AG04449 (cell line): ENCODE measurements at places on chromosomes 5 and 9.

GRCh38 chr5:102922799-102923477 lies 167.8 kb downstream of the PAM start:
- no peak for DNase-seq

DNA sequence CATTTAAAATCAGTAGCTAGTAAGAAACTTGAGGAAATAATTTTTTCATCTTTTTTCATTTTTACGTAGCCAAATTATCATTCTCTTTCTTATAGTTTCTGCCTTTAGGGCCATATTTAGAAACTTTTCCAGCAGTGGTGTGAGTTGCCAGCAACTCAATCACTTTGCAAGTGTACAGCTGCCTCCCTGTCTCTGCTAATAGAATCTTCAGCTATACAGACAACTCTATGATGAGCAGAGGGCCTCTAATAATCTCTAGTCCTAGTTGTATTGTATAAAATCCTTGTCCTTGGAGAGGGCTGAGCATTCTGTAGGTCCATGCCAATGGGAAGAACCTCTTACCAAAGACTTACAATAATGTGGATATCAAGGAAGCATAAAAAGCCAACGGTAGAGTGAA lies 11.5 kb upstream of the SHOC1 start:
- DNase-seq, result no peak

DNA sequence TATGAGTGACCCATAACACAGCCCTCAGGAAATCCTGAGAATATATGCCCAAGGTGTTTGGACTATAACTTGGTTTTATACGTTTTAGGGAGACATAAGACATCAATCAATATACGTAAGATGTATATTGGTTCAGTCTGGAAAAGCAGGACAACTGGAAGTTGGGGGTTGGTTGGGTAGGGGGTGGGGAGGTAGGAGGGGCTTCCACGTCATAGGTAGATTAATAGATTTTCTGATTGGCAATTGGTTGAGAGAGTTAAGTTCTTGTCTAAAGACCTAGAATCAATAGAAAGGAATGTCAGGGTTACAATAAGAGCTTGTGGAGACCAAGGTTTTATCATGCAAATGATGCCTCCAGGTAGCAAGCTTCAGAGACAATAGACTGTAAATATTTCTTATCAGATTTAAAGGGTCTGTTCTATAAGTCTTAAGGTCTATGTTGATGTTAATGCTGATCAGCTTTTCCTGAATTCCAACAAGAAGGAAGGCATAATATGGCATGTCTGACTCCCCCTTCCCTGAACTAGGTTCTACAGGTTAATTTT lies 2267.7 kb upstream of the ACO1 start:
- DNase-seq, result no peak

DNA sequence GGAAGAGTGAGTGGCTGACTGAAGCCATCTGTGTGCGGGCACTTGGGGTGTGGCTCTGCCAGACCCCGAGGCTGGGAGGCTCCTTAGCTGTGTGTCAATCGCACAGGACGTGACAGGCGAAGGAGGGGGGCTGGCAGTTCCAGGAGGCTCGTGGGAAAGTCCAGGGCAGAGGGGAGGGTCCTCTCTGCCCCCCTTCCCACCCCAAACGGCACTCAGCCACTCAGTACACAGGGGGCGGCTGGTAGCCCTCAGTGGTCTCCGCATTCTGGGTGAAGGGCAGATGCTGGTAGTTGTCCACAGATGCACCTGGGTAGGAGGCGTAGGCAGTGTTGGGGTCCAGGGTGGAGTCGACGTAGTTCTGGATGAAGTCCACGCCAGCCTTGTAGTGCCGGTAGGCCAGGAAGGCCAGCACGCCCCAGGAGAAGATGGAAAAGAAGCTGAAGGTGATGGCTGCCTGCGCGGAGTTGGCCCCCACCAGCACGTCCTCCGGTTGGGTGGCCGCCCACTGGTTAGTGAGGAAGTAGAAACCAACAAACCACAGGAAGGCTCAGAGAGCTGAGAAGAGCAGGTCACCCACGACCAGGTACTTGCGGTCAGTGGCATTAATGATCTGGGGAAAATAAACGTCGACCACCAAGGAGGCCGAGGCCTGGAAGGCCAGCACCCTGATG lies 85.4 kb upstream of the CEP78 start:
- no peak for DNase-seq

DNA sequence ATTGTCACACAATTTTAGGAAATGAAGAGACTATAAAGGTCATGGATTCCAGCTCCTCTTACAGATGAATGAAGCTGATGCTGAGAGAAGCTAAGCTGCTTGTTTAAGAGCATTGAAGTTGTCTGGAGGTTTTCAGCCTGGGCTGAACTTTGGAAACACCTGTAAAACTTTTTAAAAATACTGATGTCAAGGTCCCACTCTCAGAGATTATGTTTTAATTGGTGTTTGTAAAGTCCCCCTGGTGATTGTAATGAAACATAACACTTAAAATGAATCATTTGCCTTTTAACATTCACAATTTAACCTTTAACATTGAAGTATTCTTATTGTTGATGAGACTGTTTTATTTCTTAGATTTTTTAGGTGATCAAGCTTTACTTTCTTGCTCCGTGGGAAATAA lies 16.4 kb downstream of the RAD23B start:
- no peak for DNase-seq

GRCh38 chr5:174371600-174372094 lies 326.1 kb downstream of the NSG2 start:
- no peak for DNase-seq

GRCh38 chr5:87300744-87301143 lies 33.1 kb downstream of the RASA1 start:
- peak; percentile 68 for DNase-seq

DNA sequence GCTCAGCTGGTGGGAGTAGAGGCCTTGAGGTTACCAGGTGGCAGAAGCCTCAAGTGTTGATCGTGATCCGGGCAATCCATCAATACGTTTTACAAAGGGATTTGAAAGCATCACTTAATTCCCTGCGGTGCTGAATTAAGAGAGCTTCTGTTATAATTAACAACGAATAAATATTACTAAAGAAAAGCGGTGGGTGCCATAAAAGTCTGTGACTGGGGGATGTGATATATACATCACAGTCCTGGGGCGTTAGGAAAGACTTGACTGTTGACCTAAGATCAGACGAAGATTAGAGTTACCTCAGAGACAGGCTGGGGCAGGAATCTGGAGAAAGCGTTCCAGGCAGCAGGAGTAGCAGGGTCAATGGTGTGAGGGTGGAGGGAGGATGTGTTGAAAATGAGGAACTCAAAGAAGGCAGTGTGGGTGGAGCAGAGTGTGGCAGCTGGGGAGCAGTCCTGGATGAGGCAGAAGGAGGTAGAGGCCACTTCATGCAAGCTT lies 6.7 kb upstream of the C5orf63 start:
- no peak for DNase-seq

DNA sequence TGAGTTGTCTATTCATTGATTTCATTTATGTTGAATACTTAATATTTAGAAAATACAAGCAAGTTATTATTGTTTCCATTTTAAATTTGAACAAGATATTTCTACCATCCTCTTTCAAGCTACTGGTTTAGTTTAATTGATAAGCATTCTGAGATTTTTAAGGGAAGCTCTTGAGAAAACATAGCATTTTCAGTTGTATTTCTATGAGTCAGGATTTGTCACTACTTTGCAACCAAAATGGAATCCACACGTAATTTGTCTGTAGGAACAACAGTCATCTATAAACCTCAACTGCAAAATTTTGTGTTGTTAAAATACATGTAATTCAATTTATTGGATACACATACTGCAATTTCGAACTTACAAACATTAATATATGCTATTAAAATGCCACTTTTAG lies 74.0 kb downstream of the PRR16 start:
- no peak for DNase-seq

- DNase-seq, result peak; percentile 90
These were observed 312.4 kb downstream of the ARHGEF28 start for GRCh38 chr5:73938280-73938937.

DNA sequence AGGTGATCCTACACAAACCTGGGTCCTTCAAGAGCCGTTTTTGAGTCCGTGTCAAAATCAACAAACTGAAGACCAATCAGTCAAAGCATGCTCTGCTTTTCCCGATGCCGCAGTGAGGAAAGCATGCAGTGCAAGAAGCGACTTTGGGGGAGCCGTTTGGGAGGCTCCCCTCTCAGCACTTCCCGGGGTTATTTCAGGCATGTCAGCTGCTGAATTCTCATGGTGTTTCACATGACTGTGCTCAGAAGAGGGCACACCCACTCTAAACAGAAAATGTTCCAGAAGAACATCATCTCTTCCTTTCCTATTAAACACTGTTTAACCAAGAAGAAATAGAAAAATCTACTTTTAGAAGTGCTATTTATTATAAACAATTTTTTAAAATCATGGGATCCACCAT lies 125.5 kb downstream of the EPB41L4A start:
- no peak for DNase-seq

GRCh38 chr9:136059851-136060670 lies 35.0 kb downstream of the NACC2 start:
- DNase-seq, result peak; percentile 80

DNA sequence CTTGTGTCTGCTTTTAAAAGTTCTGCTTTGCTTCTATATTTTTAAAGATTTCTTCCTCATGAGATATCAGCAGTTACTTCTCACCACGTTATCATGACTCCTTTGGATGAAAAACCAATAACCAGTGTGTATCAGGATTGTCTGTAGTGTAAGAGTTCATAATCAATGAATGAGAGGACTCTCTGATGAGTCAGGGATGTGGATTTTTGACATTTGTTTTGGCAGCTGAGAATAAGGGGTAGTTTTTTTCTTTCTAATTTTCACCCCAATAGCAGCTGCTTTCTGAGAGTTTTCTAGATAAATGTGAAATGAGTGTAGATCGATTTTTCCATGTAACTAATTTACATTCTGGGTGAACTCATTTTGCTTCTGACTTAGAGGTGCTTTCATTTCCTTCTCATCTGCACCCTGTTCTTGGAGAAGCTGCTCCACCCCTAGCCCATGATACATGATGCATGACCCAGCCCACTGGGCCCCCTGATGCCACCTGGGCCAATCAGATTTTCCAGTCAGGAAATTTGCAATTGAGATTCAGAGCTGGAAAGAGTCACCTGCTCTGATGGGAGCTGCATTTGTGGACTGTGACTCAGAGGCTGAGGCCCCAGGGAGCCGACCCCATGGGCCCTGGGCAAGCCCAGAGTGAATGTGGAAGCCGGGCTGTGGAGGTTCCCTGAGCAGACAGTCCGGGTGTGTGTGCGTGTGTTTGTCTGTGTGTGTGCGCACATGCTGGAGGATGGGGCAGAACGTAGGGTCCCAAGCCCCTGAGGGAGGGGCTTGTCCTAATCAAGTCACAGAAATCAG lies 159.3 kb downstream of the RGS3 start:
- no peak for DNase-seq

DNA sequence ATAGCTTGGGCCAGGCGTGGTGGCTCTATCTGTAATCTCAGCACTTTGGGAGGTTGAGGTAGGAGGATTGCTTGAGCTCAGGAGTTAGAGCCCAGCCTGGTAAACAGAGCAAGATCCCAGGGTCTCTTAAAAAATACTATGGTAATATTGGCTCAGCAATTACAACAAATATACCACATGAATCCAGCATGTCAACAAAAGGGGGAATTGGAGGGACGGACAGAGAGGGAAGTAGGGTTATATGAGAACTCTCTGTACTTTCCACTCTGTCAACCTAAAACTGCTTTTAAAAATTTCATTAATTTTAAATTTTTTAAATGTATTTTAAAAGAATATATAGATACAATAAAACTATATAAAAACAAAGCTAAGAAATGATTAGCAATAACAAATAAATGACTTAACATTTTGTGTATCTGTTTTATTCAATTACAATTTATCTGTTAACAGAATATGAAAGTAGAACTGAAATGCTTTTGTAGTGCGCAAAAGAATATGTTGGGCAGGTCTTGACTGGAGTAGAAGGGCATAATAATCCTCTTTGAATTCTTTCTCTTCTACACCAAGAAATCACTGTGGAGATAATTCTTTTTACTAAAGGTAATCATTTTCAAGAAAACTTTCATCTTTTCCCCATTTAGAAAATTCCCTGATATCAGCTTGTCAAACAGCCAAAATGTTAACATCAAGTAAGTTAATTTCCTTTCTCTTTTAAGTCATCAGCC lies 12.9 kb upstream of the CDC42SE2 start:
- no peak for DNase-seq

DNA sequence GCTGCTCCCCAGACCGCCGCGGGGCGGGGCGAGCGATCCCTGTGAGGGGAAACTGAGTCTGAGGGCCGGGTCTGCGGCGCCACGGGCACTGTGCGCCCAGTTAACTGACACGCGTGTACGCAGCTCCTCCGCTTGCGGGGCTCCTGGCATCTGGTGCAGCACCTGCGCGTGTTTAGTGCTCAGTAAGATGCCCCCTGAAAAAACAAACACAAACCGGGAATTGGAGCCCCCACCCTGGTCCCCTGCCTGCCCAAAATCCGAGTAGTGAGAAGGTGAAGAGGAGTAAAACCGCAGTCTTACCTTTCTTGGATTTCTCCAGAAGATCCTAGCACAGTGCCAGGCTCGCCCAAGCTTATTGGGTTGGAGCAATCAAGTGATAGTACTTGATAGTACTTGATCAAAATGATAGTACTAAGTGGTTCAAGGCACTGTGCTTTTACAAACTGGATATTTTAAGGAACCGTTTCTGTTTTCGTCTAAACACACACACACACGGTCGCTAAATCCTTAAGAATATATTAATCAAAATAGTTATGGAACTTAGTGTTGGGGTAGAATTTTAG lies 2.7 kb upstream of the TRAF1 start:
- DNase-seq, result no peak

DNA sequence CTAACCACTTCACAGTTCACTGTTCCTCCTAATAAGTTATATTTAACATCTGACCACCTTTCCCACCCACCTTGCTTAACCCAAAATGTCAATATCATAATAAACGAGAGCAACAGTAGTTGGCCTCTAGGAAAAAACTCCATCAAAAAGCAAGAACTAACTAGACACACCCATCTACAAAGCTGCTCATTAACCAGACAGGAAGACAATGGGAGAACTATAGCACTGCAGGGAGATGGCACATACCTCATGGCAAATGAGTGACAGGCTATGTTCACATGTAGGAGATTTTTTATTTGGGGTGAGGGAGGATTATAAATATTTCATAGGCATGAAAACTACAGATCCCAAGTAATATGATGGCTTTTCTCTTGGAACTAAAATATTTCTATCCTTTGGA lies 23.6 kb upstream of the CDK5RAP2 start:
- no peak for DNase-seq

DNA sequence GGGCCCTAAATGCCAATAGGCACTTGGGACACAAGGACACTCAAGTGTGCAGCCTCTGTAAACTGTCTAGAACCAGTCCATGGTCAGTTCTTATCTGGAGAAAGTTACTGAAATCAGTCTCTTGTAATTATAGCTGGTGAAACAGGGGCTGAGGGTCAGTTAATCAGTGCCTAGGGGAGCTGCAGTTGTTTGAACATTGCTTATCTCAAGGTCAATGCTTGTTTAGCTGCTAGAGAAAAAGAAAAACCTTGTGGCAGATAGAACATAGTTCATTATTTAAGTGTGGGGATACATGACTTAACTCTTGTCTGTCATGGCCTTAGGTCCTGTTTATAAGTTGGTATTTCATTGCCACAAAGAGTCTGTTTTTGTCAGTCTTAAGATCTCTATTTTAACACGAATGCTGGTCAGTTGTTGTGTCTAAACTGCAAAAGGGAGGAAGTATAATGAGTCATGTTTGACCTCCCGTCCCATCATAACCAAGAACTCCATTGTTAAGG lies 108.0 kb downstream of the STARD4 start:
- no peak for DNase-seq
